ENCODE measurements at places on chromosomes 2 and 18. TPM values are rescaled to one million over a fixed set of nuclear protein-coding genes. Genes with fewer than 3 reads are reported as not detected.

GRCh38 chr18:75071484-75071785, 137.5 kb downstream of the PTGR3 start:
- no peak for DNase-seq

DNA sequence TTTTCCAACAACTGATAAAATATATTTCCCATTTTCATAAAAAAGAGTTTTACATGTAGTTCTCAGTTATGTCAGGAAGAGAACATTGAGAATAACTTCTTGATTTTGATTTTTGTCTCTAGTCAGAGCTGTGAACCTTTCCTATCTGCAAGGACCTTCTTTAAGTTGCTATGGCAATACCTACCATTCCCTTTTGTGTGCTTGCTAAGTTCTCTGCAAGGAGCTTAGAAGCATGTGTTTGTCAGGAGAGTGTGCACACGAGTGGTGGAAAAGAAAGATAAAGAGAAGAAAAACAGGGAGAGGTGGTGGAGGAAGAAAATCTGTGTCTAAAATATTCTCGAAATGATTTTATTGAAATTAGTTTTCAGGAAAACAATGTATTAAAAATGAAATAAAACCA, 140.3 kb upstream of the SLC8A1 start:
- DNase-seq: no peak

DNA sequence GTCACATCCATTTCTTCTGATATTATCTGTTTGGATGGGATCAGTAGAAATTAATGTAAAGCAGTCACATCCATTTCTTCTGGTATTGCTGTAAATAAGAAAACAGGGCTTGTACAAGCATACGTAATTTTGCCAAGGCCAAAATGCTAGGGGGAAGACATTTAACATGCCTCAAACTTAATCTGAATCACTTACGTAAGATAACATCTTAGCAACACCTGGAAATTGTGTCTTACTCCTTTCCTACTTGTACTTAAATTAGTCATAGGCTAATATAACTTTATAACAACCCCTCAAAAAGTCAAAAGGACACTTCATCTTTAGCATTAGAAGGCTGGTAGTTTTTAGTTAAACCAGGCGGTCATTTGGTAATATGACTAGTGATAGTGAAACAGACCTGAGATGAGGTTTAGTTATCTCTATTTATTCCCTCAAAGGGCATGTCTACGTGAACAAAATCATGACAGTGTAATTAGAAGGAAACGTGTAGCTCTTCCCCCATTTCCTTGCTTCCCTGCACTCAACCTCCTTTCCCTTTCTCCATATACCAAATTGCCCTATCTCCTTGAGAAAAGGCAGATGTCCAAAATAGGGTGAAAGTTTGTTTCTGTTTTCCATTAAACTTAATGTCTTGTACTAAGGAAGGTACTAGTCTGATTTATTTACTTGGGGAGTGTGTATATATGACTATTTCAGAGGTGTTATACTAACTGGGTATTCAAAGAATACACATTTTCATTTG, 99.3 kb upstream of the FZD5 start:
- no peak for DNase-seq

GRCh38 chr2:103396152-103396551, 634.3 kb downstream of the TMEM182 start:
- no peak for DNase-seq

- DNase-seq: no peak
These were observed 24.0 kb downstream of the PRKAG3 start for GRCh38 chr2:218807626-218808025.

GRCh38 chr18:48408727-48409590, at the start of gene ZBTB7C:
Gene ZBTB7C (minus strand): TSS chr18:48409383.
- DNase-seq: no peak

DNA sequence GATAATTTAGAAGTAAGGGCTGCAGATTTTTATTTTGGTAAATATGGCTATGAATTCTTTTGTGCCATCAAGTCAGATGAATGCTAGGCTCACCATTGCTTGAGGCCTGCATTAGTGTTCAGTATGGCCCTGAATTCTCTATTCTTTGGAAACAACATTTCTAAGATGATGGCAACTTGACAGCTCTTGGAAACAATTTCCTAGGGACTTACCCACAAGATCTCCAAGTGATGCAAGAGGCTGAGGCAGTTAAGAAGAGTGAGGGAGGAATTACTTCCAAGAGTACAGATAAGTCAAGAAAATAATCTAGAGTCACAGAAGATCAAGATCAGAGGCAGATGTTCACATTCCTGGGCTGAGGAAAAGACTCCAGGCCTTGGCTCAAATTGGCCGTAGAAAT, 129.1 kb downstream of the NRP2 start:
- DNase-seq: no peak

DNA sequence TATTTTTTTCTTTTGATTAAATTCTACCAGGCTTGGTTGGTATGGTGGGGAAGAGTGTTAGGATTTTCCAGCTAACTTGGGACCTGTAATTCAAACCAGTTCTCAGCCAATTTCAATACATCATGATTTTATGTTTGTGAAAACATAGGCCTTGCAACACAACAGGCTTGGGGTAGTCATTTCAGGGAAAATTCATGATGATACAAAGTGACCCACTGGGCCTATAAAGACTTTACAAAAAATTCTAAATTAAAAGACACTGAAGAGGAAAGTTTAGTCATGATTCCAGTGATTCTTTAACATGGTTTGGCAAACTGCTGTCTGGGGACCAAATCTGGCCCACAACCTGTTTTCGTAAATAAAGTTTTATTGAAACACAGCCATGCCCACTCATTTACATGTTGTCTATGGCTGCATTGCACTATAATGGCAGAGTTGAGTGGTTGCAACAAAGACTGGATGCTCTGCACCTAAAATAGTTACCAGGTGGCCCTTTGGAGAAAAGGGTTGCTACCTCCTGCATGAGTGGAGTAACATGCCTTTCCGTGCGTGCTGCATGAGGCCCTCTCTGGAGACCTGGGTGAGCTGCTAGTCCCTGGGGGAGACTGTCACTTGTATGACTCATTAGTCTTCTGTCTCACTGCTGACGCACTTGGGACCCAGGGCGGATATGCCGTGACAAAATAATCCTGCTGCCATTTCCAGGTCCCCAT, 73.6 kb downstream of the NPAS2 start:
- DNase-seq: no peak

DNA sequence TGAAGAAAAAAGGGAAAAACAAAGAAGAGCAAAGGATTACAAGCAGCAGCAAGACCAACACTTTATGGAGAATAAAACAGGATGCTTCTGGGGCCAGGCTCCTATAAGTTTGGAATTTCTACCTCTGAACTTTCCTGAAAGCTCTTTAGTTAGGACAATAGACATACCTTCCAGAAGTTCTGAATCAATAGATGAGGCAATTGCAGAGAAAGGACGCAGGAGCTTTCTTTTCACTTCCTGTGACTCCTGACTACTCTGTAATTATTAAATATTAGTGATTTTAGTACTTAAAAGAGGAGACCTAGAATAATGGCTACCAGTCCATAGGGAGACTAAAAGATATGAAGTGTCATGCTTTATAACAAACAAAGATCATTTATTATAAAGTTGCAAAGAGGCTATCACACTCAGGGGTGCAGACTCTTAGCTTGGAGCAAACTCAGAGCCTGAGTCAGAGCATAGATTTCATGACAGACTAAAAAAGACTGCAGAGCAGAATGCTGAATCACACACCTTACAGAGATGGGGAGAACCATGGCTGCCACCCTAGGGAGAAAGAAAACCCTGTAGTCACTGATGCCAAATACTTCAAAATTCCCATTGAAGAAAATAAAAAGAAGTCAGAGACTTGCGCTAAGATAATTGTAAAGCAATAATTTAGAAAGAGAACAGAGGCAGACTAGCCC, 52.5 kb upstream of the FAM136A start:
- no peak for DNase-seq

DNA sequence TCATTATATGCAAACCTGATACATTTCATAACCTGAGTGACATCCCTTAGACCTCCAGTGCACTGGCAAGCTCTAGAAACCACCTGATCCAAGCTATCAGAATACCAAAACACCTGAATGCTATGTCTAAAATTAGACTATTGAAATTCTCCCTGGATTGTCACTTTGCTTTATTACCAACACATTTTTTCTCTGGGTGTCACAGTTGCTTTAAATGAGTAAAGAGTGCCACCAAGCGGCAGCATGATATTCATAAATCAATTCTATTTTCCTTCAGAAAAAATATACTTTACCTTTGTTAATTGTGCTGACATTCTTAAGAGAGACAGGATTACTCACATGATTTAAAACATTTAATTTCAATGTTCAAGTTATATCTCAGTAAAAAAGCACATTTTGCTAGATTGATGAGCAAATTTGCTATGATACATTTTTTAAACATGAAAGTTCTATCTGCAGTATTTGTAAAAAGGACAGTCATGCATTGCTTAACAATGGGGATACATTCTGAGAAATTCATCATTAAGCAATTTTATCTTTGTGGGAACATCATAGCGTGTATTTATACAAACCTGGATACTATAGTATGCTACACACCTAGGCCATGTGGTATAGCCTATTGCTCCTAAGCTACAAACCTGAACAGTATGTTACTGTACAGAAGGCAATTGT, 338.4 kb upstream of the SLC39A10 start:
- no peak for DNase-seq

DNA sequence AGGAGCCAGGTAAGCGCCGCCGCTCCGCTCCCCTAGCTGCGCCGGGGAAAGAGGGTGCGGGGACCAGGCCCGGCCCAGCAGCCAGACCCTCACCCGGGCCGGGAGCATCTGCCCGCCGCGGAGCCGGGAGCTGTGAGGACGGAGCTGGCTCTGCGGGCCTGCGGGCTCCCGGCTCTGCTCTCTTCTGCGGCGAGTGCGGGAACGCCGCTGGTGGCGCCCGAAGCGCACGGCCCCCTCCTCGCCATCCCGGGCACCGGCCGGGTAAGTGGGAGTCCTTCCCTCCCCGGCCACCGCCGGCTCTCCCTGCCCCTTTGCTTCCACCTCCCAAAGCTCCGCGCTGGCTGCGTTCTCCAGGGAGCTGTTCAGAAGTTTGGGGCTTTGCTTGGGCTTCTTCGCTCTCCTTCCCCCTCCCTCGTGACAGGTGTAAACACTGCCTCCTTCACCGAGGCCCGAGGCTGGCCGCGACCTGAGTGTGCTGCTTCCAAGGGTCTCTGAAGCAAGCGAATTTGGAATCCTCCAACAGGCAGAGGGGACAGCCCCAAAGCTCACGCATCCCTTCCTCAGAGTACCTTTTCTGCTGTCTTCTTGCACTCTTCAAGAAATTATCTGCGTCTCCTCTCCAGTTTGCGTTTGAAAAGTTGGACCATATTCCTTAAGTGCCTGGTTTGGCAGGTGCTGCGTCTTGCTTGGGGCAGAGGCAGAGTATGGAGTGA, 632 bp downstream of the AFTPH start:
- no peak for DNase-seq

DNA sequence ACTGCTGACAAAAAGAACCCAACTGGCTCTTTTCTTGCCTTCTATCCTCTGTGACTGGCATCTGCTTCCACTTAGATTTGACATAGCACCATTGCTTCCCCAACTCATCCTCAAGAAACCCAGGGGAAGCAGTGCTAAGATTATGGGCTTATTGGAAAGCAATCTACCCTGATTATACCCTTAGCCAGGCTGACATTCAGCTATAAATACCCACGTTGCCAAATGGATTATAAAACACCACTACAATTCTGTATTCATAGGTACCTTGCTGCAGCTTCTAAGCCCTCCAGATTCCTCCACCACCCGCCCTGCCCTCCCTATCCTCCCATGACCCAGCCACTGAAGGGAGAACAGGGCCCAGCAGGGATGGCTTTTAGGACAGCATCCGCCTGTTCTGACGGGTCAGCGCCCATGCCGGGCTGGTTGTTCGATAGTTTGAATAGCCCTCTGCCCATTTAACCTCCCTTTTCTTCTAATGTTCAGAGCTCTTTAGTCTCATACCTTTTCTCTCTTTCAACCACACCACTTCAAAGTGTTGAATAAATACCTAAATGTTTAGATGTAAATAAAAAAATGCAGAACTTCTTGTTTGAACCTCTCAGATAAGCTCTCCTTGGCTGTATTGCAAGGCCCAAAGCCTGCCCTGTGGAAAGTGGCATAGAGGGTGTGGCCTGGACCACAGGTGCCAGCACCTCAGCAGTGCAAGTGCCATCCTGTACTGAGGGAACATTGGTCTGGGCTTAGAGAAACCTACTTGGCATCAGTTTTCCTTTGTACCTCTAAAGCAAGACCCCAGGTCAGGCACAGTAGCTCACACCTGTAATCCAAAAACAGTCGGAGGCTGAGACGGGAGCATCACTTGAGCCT, 86.6 kb upstream of the RGPD5 start:
- no peak for DNase-seq

DNA sequence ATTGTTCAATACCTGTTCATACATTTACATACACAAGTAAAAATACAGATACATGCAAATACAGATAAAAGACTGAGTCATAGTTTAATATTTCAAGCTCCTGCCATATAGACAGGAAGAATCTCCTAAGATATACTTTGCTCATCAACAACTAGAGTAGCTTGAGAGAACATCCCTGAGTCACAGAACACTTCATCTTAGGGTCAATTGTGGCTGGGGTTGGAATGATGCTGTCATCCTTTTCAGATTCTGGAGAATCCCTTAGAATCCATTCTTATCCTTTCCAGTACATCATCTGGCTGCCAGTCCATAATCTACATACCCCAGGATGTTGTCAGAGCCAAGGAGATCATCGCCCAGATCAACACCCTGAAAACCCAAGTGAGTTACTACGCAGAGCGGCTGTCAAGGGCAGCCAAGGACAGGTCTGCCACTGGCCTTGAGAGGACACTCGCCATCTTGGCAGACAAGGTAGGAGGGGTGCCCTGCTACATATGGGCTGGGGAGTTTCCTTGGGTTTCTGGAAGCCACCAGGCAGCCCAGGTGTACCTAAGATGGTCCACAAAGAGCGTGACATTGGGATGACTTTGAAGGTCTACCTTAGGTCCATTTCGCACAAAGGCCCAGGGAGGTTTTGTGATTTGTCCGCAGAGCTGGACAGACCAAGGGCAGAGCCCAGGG, 55.7 kb downstream of the COA5 start:
- peak; percentile 20 for DNase-seq

DNA sequence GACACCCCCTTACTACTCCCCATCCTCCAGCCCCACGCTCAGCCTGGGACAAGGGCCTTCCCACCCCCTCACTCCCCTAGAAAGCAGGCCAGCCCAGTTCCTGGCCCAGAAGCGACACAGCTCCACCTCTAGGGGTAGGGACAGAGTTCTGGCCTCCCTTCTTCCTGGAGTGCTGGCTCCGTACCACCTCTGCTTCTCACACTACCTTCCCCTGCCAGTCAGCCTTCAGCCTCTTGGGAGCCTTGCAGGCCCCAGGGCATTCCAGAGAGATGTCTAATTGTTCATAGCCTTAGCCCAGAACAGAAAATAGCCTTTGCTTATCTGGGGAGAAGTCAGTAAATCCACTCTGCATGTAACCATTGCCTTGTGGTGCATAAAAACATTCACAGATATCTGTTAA, 13.1 kb upstream of the CATIP start:
- no peak for DNase-seq

GRCh38 chr2:28982381-28982950, 1.4 kb downstream of the TOGARAM2 start:
- DNase-seq: no peak

- no peak for DNase-seq
These were observed 4.3 kb downstream of the SRBD1 start for GRCh38 chr2:45606796-45607195.

FTCDNL1 gene
- polyA plus RNA-seq: 0.10 TPM

PLA2R1 gene
- polyA plus RNA-seq: 2.0 TPM

SIGLEC15 gene
- polyA plus RNA-seq: 1.5 TPM

IL36A gene
- not detected for polyA plus RNA-seq

POU3F3 gene
- not detected for polyA plus RNA-seq

IL37 gene
- polyA plus RNA-seq: not detected

MZT2A gene
- polyA plus RNA-seq: 31.7 TPM

KIDINS220 gene
- polyA plus RNA-seq: 64.7 TPM

MRPL53 gene
- polyA plus RNA-seq: 32.8 TPM
